NCI-H1436 treated with DMSO at 0.1 percent for 48 hours (cell line): ENCODE measurements at places on chromosomes 1 and 21.

- no peak for DNase-seq
Measured at GRCh38 chr1:60865166-60865565, 217.2 kb upstream of the NFIA start.

GRCh38 chr1:108886292-108886691 lies 9.5 kb downstream of the GPSM2 start:
- no peak for DNase-seq

- DNase-seq, result no peak
Measured at GRCh38 chr1:38198099-38198498, 151.5 kb upstream of the POU3F1 start.

DNA sequence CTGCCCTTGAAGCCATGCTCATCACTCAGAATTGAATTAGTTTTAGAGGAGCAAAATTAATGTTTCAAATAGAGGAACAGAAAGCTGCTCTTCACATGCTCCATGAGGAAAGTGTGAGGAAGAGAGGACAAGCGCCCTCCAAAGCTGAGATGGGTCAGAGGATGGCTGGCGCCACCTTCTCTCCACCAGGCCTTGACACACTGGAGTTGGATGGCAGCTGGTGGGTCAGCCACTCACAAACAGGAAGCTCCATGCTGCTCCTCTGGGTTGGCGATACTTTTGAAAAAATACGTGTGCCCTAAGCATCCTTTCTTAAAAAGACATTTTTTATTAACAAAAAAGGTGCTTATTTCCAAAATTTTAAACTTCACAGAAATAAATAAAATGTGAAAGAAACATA lies 3.1 kb upstream of the CD2 start:
- no peak for DNase-seq
